Fibroblast of lung (primary cell): ENCODE measurements at places on chromosomes 4 and X. TPM values are rescaled to one million over a fixed set of nuclear protein-coding genes. Genes with fewer than 3 reads are reported as not detected.

- peaks cover 2% of the 10 kb centered on the region for H3K36me3 ChIP-seq
- H3K4me1 ChIP-seq: no peaks in the 10 kb centered on the region
- H3K27me3 ChIP-seq: no peaks in the 10 kb centered on the region
- peak overlapping the region; percentile 84 for H3K4me3 ChIP-seq
- H3K27ac ChIP-seq: peak overlapping the region; percentile 94
Measured at GRCh38 chrX:12975991-12976558, 1.2 kb downstream of the TMSB4X start.

Gene ACOX3
- total RNA-seq: 21.6 and 23.8 TPM in 2 replicates

Gene NRK
- total RNA-seq: 0.50 and 0.77 TPM in 2 replicates

Gene TENT5D
- total RNA-seq: under 0.01 TPM in 1 of 2 replicates, not detected in the other

DNA sequence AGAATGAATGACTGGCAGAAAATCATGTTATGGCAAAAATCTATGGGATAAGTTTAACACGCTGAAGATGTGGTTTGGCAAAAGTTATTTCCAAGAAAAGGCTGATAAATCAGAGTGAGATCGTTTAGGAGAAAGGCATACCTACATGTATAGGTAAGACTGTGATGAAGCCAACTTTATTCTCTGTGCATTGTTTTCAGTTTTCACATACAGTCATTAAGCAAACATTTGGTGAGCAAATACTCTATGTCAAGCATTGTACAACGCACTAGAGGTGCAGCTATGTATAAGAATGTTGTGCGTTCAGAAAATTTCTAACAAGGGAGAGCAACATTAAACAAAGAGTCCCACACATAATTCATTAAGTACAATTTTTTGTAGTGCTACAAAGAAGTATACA lies 121.7 kb downstream of the TEX13A start:
- no peaks in the 10 kb centered on the region for H3K36me3 ChIP-seq
- no peaks in the 10 kb centered on the region for H3K4me1 ChIP-seq
- H3K27me3 ChIP-seq: no peaks in the 10 kb centered on the region
- no peak for DNase-seq

DNA sequence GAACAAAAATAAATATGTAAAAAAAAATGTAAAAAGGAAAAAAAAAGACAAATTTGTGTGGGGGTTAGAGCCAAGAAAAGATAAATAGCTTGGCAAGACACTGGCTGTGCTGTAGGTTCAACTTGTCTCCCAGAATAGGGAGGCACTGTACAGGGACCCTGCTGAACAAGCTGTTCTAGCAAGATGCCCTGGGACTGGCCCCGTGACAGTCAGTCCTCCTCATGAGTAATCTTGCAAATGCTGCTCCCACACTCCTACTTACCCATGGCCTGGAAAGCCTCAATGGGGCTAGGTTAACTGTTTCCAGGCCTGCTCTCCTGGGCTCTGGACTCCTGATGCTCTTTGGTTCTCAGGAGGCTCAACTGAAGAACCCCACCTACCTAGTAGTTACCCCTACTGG lies 106.8 kb downstream of the ATG4A start:
- no peaks in the 10 kb centered on the region for H3K4me1 ChIP-seq
- no peaks in the 10 kb centered on the region for H3K27me3 ChIP-seq
- H3K4me3 ChIP-seq: no peak overlapping the region
- peak; percentile 3 for DNase-seq

Gene SEC24B
- total RNA-seq: 12.1 and 16.3 TPM in 2 replicates

GRCh38 chr4:7192252-7193029 lies at the start of gene SORCS2:
SORCS2 (plus strand) TSS chr4:7192538.
- no peaks in the 10 kb centered on the region for H3K36me3 ChIP-seq
- H3K27ac ChIP-seq: no peak within 1 kb of the TSS
- H3K4me1 ChIP-seq: no peaks in the 10 kb centered on the region
- peaks cover 49% of the 10 kb centered on the region for H3K27me3 ChIP-seq

Gene TLR2
- total RNA-seq: under 0.01 and 0.77 TPM in 2 replicates

- DNase-seq: no peak
- H3K27me3 ChIP-seq: no peaks in the 10 kb centered on the region
Measured at GRCh38 chrX:132561483-132561882, 72.6 kb upstream of the MBNL3 start.

DNA sequence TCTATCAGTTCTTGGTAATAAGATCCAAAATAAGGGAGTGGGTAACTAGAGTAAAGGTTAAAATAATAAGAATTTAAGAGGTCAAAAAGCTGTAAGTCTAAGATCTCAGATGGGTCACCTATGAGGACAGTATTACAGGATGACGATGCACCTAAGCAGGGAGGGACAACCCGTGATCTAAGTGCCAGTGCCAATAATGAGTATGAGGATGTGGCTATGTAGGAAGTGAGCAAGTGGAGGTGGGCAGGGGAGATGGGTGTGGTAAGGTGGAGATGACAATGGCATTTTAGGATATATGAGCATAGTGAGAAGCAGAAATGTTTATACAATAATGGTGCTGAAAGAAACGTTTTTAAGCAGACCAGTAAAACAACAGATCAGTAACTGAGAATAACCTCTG lies 19.3 kb downstream of the CCDC158 start:
- no peak overlapping the region for H3K27ac ChIP-seq
- H3K36me3 ChIP-seq: no peaks in the 10 kb centered on the region
- H3K4me3 ChIP-seq: no peak overlapping the region
- no peaks in the 10 kb centered on the region for H3K4me1 ChIP-seq
- peaks cover 10% of the 10 kb centered on the region for H3K27me3 ChIP-seq
- DNase-seq: no peak

DNA sequence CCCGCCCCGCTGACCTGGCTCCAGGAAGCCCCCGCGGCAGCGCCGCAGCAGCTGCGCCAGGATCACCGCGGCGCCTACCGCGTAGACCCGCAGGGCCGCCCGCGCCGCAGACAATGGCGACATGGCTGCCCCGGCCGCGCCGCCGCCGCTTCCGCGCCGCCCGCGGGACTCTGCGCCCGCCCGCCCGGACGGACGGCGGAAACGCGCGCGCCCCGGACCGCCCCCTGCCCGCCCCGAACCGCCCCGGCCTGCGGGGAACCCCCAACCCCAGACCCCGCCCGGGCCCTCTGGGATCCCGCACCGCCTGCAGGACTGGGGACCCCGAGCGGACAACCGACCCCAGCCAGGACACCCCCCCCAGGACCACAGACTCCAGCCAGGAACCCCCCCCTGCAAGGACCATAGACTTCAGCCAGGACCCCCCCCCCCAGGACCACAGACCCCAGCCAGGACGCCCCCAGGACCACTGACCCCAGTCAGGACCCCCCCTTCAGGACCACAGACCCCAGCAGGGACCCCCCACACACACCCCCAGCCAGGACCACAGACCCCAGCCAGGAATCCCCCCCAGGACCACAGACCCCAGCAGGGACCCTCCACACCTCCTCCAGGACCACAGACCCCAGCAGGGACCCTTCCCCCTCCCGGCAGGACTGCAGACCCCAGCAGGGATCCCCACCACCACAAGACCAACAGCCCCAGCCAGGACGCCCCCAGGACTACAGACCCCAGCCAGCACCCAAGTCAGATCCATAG lies at the start of the genes DHRSX and ZBED1:
Gene DHRSX, minus strand, starts transcription at position 174 of the 756 bp plus-strand sequence. Its CDS starts 51 bp downstream, at position 123.
Gene ZBED1, minus strand, starts transcription at position 174 of the 756 bp plus-strand sequence. CDS start 10,257 bp downstream, outside the sequence.
- peak within 1 kb of the TSS; percentile 84 for H3K27ac ChIP-seq
- H3K4me3 ChIP-seq: peak within 1 kb of the TSS; percentile 84
- peak; percentile 26 for DNase-seq
- no peaks in the 10 kb centered on the region for H3K27me3 ChIP-seq

Gene PCDH7
- 2.3 and 9.0 TPM in 2 replicates for total RNA-seq

GRCh38 chrX:140822861-140823260 lies 113.3 kb downstream of the LINC00632 start:
- H3K27ac ChIP-seq: no peak overlapping the region
- H3K27me3 ChIP-seq: no peaks in the 10 kb centered on the region
- no peak overlapping the region for H3K4me3 ChIP-seq
- H3K4me1 ChIP-seq: no peaks in the 10 kb centered on the region
- no peaks in the 10 kb centered on the region for H3K36me3 ChIP-seq
- no peak for DNase-seq

Gene RAB40AL
- 0.26 and 0.33 TPM in 2 replicates for total RNA-seq

- DNase-seq: no peak
- H3K27ac ChIP-seq: no peak overlapping the region
- H3K27me3 ChIP-seq: no peaks in the 10 kb centered on the region
- H3K4me1 ChIP-seq: no peaks in the 10 kb centered on the region
- no peak overlapping the region for H3K4me3 ChIP-seq
Measured at GRCh38 chr4:154119317-154119716, 330.4 kb upstream of the SFRP2 start.

GRCh38 chr4:153450544-153450917 lies 15.6 kb upstream of the TMEM131L start:
- peaks cover 8% of the 10 kb centered on the region for H3K4me1 ChIP-seq
- no peak overlapping the region for H3K4me3 ChIP-seq
- no peak for DNase-seq
- H3K27ac ChIP-seq: no peak overlapping the region
- no peaks in the 10 kb centered on the region for H3K36me3 ChIP-seq
- no peaks in the 10 kb centered on the region for H3K27me3 ChIP-seq

DNA sequence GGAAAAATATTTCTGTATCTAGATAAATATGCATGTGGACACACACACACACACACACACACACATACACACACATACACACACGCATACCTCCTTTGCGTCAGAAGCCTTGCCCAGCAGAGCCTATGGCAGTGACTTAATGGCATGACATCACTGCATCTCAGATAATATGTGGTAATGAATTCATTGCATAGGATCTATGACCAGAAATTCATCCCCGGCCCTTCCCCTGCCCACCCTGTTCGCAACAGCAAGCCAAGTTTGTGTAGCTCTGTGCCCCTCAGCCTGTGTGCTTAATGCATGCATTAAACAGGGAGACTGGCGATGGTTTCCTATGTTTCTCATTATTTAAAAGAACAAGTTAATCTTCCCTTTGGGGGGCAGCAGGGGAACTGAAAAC lies 120.7 kb downstream of the NKX6-1 start:
- no peak for DNase-seq
- no peaks in the 10 kb centered on the region for H3K36me3 ChIP-seq
- no peaks in the 10 kb centered on the region for H3K4me1 ChIP-seq
- no peak overlapping the region for H3K27ac ChIP-seq
- H3K4me3 ChIP-seq: no peak overlapping the region
- H3K27me3 ChIP-seq: no peaks in the 10 kb centered on the region

DNA sequence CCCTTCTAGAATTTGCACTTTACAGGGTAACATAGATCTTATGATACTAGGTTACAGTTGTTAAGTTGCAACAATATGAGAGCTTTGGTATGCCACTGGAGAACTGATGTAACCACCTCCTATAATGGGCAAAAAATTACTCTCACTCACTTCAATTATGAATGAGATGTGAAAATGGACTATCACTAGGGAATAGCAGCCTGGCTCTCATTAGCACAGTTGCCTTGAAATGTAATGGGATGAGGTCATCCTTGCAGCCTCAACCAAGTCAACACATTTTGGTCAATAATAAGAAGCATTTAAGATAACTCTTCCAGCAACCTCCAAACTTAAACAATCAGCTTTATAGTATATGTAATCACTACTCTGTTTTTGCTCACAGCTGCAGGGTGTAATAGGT lies 69.4 kb downstream of the TBC1D9 start:
- no peaks in the 10 kb centered on the region for H3K27me3 ChIP-seq
- DNase-seq: no peak
- peaks cover 5% of the 10 kb centered on the region for H3K4me1 ChIP-seq

Gene CT45A10
- not detected in 2 replicates for total RNA-seq

- H3K27me3 ChIP-seq: no peaks in the 10 kb centered on the region
- H3K4me1 ChIP-seq: no peaks in the 10 kb centered on the region
- no peak overlapping the region for H3K27ac ChIP-seq
- no peaks in the 10 kb centered on the region for H3K36me3 ChIP-seq
Measured at GRCh38 chrX:109294097-109294814, 187.6 kb downstream of the GUCY2F start.

Gene KLB
- total RNA-seq: not detected in 2 replicates

- H3K4me1 ChIP-seq: no peaks in the 10 kb centered on the region
- no peak for DNase-seq
- no peaks in the 10 kb centered on the region for H3K36me3 ChIP-seq
- no peak overlapping the region for H3K4me3 ChIP-seq
- no peak overlapping the region for H3K27ac ChIP-seq
- no peaks in the 10 kb centered on the region for H3K27me3 ChIP-seq
Measured at GRCh38 chr4:182124359-182124758, 118.8 kb upstream of the TENM3 start.
